ENCODE measurements at places on chromosomes 3 and 15. TPM values are rescaled to one million over a fixed set of nuclear protein-coding genes. Genes with fewer than 3 reads are reported as not detected.

DNA sequence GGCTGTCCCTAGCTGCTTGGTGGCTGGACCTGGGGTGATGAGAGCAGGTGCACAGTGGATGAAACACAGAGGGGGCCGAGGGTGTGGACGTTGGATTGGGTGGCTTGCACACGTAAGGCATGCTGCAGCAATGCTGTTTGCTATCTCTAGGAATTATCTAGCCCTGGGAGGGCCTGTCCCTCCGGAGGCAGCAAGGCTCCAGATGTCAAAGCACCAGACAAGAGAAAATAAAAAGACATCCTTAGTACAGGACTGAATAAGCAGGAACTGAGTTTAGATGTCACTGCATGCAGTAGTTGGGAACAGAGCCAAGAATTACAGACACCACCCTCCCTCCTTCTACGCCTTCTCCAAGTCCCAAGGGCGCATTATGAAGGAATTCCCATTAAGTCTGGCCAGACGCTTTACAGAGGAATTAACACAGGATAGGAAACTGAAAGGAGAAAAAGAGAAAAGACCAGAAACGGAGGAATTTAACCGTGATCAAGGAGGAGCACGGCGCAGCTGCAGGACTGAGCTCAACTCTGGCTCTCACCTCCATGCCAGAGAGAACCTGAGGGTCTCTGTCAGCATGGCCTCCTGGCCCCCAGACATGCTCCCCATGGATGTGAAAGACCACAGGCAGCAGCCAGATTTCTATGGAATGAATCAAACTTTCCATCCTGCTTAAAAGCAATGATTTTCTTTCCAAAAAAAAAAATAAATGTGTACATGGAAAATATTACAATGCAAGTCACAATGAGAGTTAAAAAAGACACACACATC is 13.8 kb downstream of the ATP10A start:
- no peak for DNase-seq

The CD200R1 gene
- 3.8 TPM for total RNA-seq

The ADGRG7 gene
- total RNA-seq = not detected

The KNG1 gene
- total RNA-seq = not detected

The STRC gene
- total RNA-seq = 0.10 TPM

The IL17RB gene
- total RNA-seq = not detected

All from mesenteric fat pad (tissue), 1 donor.